Lung microvascular endothelial cell (primary cell): ENCODE measurements at places on chromosomes 11 and 22. TPM values are rescaled to one million over a fixed set of nuclear protein-coding genes. Genes with fewer than 3 reads are reported as not detected.

The CRY2 gene
- total RNA-seq, result 4.4 and 7.1 TPM in 2 replicates

The MRGPRX4 gene
- total RNA-seq, result 0.79 and 0.87 TPM in 2 replicates

The ZP1 gene
- not detected in 2 replicates for total RNA-seq

The HPX gene
- total RNA-seq, result 0.22 TPM in 1 of 2 replicates, not detected in the other

DNA sequence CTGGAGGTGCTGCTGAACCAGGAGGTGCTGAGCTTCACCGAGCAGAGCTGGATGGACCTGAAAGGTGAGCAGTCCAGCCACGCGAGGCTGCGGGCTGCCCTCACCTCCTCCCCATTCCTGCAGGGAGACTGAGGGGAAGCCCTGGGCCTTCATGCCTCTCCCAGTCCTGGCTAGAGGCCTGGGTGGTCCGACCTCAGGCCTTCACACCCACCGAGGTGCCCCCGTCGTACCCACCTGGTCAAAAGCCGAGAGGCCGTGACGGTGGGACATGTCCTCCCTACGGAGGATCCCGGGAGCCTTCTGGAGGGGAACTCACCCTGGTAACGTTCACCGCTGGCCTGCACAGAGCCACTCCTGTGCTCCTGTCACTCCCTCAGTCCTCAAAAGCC lies 5.1 kb downstream of the SUSD2 start:
- no peak for DNase-seq

The GRAP2 gene
- total RNA-seq, result under 0.01 TPM in 1 of 2 replicates, not detected in the other

The LDLRAD3 gene
- total RNA-seq, result 3.9 and 17.3 TPM in 2 replicates

DNA sequence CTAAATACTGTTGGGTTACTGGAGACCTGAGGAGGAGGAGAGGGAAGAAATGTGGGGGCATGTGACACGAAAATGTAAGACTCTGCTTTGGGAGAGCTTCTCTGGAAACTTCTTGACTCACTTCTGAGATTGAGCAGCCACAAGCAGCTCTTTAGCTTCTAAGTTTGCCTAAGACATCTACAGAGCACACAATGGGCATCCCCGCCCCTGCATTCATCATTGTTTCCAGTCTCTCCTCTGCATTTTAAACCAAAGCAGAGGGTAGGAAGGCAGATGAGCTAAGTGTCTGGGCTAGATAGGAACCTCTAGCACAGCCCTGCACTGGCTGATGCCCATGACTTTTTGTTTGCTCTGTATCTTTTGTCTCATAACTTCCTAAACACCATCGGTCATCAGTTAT lies 2.1 kb upstream of the OR52D1 start:
- no peak for DNase-seq

- DNase-seq, result no peak
Observed at GRCh38 chr11:69339983-69340565, 46.1 kb downstream of the MYEOV start.

The KCNQ1 gene
- total RNA-seq, result under 0.01 TPM in 1 of 2 replicates, not detected in the other

DNA sequence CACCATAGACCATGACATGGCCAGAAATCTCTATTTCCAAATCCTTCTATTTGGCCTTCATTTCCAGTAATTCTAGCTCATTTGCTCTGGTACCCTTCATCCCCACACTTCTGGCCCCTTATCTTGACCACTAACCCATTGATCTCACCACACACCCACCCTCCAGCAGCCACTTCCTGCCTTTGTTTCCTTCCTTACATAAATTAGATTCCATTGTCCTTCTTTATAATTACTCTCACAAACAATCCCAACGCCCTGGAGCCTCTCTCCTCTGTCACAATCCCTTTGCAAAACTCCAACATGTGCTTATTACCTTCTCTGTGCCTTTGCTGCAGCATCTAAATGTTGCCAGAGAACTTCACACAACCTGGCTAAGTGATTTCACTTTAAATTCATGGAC lies 14.8 kb downstream of the APLNR start:
- no peak for DNase-seq

The OR56A1 gene
- not detected in 2 replicates for total RNA-seq

- DNase-seq, result no peak
Observed at GRCh38 chr11:99244613-99245012, 223.9 kb downstream of the CNTN5 start.

The TMEM86A gene
- total RNA-seq, result 2.4 and 6.3 TPM in 2 replicates

DNA sequence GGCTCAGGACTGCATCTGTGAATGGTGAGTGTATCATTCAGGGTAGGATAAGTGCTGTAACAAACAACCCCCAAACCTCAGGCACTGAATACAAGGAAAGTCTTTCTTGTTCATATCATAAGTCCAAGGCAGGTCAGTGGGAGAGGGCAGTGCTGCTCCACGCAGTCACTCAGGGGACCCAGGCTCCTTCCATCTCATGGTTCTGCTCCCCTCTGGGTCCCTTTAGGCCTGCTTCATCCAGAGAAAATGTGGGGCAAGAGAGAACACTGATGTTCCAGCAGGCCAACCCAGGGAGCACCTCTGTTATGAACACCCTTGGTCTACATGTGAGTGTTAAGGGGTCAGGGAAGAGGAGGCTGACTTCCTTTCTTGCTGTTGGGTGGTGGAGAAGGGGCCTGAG lies 187.8 kb downstream of the CHST1 start:
- no peak for DNase-seq

The OR51B5 gene
- total RNA-seq, result not detected in 2 replicates

- DNase-seq, result no peak
Observed at GRCh38 chr22:28230671-28231070, 311.6 kb upstream of the PITPNB start.

GRCh38 chr11:9015677-9016076 lies 11.9 kb upstream of the NRIP3 start:
- DNase-seq, result peak; percentile 89

The PGA4 gene
- total RNA-seq, result not detected in 2 replicates

The OR56A5 gene
- total RNA-seq, result not detected in 2 replicates

The POU2AF2 gene
- not detected in 2 replicates for total RNA-seq

The DRD2 gene
- total RNA-seq, result not detected in 2 replicates

DNA sequence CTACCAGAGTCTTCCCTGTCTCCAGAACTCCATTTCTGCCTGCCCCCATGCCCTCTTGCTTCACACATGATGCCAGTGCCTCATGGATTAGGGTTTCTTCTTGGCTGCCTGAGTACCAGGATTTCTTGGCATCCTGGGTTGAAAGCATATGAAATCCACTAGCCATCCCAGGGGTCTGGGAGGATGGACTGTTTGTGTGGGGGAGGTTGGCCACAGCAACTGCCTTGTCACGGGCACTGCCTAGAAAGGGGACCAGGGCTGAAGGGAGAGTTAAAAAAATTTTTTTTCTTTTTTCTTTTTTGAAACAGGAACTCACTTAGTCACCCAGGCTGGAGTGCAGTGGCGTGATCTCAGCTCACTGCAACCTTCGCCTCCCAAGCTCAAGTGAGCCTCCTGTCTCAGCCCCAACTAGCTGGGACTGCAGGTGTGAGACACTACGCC lies 4.2 kb downstream of the USP35 start:
- no peak for DNase-seq

GRCh38 chr11:90434858-90435257 lies 212.0 kb upstream of the CHORDC1 start:
- DNase-seq, result no peak

DNA sequence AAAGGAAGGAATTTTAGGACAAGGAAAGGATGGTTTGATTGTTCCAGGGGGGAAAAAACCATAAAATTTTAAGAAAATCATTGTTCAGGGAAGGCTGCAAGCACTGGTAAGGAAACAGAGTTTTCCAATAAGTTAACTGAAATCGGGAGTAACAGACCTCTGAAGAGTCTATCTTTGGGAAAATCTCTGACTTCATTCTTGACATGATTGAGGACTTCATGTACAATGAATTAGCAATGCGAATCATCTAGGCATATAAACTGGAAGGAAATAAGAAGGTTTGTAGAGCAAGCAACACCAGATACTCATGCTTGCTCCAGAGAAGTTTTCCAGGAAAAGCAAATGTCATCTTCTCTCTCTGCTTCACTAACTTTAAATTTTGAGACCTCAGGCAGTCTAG lies 18.5 kb downstream of the APLP2 start:
- DNase-seq, result peak; percentile 28

DNA sequence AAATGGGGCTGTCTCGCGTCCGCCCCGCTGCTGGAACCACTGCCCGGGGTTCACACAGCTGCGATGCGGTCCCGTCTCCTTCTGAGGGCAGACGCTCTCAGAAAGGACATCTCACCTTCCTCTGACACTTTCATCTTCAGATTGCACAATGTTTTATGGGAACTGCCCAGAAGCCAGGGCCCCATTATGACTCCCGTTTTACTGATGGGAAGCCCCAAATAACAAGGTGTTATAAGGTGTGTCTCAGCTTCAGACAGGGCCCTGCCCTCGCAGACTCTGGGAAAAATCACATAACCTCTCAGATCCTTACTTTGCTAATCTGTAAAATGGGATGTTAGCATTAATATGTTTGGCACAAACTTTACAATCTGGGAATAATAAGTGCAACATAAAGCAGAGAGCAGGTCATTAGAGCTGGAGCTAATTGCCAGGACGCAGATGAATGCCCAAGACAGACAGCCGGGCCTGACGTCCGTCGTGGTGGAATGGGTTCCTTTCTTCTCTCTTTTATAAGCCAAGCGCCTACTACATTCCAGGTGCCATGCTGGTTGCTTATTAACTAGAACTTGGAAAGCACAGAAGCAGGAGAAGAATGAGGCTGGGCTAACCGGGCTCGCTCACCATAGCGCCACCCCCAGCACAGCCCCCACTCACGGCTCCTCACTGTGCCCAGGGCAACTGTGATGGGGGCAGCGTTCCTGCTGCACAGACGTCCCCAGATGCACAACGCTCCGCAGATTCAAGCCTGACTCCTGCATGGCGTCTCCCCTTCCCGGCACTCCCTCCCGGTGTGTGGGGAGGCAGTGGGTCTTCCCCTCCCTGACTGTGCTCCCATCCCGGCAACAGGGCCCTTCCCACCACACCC lies 43.8 kb downstream of the TRMU start:
- no peak for DNase-seq

DNA sequence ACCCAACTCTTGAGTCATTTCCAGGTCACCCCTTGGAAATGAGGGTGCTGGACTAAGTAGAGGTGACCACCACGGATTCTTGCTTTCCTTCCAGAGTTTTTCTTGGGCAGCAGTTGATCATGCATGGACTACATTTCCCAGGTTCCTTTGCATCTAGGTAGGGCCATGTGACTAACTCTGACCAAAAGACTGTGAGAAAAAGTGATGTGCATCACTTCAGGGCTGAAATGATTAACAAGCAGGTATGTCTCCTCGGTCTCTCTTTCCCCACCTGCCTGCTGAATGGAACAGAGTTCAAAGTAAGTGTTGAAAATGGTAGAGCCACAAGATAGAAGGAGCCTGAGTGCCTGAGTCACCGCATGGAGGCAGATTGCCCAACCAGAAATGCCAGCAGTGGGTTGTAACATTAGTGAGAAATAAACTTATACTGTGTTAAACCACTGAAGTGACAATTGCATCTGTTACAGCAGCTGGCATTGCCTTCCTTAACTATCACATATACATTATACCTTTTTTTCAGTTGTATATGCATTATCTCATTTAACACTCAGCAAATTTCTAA lies 113.5 kb downstream of the MN1 start:
- DNase-seq, result no peak

The SLC2A11 gene
- total RNA-seq, result 4.0 and 4.4 TPM in 2 replicates

The LRRN4CL gene
- 0.22 and 0.60 TPM in 2 replicates for total RNA-seq
